ENCODE measurements at places on chromosomes 16 and 17.

- DNase-seq: no peak
Observed at GRCh38 chr16:21026846-21027245, 123.8 kb downstream of the DNAH3 start.

DNA sequence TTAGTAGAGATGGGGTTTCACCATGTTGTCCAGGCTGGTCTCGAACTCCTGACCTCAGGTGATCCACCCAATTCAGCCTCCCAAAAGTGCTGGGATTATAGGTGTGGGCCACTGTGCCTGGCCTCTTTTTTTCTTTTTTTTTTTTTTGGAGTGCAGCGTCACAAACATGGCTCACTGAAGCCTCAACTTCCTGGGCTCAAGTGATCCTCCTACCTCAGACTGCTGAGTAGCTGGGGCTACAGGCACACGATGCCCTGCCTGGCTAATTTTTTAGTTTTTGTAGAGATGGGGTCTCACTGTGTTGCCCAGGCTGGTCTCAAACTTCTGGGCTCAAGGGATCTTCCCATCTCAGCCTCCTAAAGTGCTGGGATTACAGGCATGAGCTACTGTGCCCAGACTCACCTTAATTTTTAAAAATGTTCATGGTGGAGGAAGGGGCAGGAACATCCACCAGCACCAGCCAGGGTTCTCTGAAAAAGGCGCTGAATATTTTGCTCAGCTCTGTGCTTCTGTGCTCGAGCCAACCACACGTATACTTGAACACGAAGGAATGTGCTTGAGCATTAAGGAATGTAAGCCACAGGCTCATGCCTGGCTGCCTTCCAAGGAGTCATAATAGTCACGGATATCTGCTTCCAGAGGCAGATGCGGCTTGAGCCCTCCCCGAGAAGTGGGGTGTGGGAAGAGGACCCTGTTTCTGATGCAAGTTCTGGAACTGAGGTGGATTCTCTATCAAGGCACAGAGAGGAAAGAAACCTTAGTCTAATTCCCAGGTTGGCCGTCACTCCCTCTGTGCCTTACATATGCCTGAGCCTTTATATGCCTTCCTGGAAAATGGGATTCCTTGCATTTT is 65.5 kb upstream of the CREBBP start:
- DNase-seq: peak; percentile 96

DNA sequence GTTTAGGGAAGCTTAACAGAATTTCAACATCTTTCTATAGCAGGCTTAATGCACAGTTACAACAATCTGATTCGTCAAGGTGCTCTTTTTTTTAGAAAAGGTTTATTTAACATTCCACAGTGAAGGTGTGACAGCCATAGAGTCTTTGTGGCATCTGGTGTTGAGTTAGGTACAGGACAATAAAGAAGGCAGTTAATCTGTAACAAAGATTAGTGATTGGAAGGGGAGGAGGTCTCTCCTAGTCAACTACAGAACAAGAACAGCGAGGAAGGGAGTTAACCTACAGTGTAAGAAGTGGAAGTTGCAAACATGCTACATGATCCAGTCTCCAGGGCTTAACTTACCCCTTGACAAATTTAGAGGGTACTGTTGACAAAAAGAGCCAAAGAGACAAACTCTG is 3.0 kb upstream of the ZDHHC7 start:
- DNase-seq: no peak

GRCh38 chr17:50165867-50166517 is at the start of gene SGCA:
Gene SGCA, plus strand, starts transcription at chr17:50166005. Its CDS starts 36 bp downstream, at chr17:50166041.
- DNase-seq: no peak

- no peak for DNase-seq
Observed at GRCh38 chr17:55577687-55578086, 66.4 kb upstream of the SMIM36 start.

All from A673 (cell line).